ENCODE measurements at places on chromosomes 3 and 15. TPM values are rescaled to one million over a fixed set of nuclear protein-coding genes. Genes with fewer than 3 reads are reported as not detected.

The TGM4 gene
- not detected for total RNA-seq

The GOLGA6B gene
- not detected for total RNA-seq

The IL12A gene
- total RNA-seq, result 0.43 TPM

The C3orf80 gene
- total RNA-seq, result 8.0 TPM

The LTF gene
- total RNA-seq, result 0.14 TPM

The INKA1 gene
- 3.7 TPM for total RNA-seq

The SLC38A3 gene
- total RNA-seq, result not detected

The RTP3 gene
- total RNA-seq, result not detected

The GRIP2 gene
- 0.55 TPM for total RNA-seq

The GREM1 gene
- 307 TPM for total RNA-seq

The DUOXA2 gene
- not detected for total RNA-seq

The C3orf52 gene
- total RNA-seq, result 10.5 TPM

The CORO2B gene
- total RNA-seq, result 5.3 TPM

The ESYT3 gene
- 0.28 TPM for total RNA-seq

The ILDR1 gene
- not detected for total RNA-seq

The ADGRG7 gene
- total RNA-seq, result not detected

The PTX3 gene
- 679 TPM for total RNA-seq

The GABRG3 gene
- total RNA-seq, result not detected

The MAP6D1 gene
- total RNA-seq, result 0.57 TPM

The GOLGA8G gene
- total RNA-seq, result under 0.01 TPM

The HGD gene
- 0.71 TPM for total RNA-seq

The HDC gene
- total RNA-seq, result not detected

The GLDN gene
- total RNA-seq, result 75.1 TPM

The NANOGP8 gene
- total RNA-seq, result not detected

The DPH6 gene
- total RNA-seq, result 8.7 TPM

The HYAL1 gene
- total RNA-seq, result 1.6 TPM

The RYR3 gene
- total RNA-seq, result 0.09 TPM

The POTEB3 gene
- total RNA-seq, result not detected

The CNTN4 gene
- 2.9 TPM for total RNA-seq

The RARRES1 gene
- total RNA-seq, result 166 TPM

The TLE3 gene
- 25.9 TPM for total RNA-seq

The SNX22 gene
- 0.18 TPM for total RNA-seq

The PCSK6 gene
- total RNA-seq, result 11.6 TPM

The CPA3 gene
- total RNA-seq, result not detected

The C3orf22 gene
- not detected for total RNA-seq

The GOLGA8F gene
- total RNA-seq, result under 0.01 TPM

The DCUN1D1 gene
- total RNA-seq, result 37.8 TPM

The IQCH gene
- total RNA-seq, result 3.3 TPM

The DOCK3 gene
- 0.09 TPM for total RNA-seq

The SLC28A2 gene
- total RNA-seq, result not detected

The GOLGA6A gene
- total RNA-seq, result not detected

The TMEM108 gene
- total RNA-seq, result not detected

The TF gene
- 0.28 TPM for total RNA-seq

The GOLGA8S gene
- total RNA-seq, result under 0.01 TPM

The GABRA5 gene
- 0.14 TPM for total RNA-seq

The FBXW12 gene
- total RNA-seq, result not detected

The THAP10 gene
- 1.0 TPM for total RNA-seq

The ENTPD3 gene
- total RNA-seq, result 0.14 TPM

The LOXL1 gene
- 65.4 TPM for total RNA-seq

The MUC13 gene
- total RNA-seq, result 0.18 TPM

The RAD51 gene
- total RNA-seq, result 1.6 TPM

The KCNH8 gene
- not detected for total RNA-seq

The GABRR3 gene
- 0.09 TPM for total RNA-seq

The ARPIN gene
- total RNA-seq, result 9.8 TPM

The GASK1A gene
- 0.85 TPM for total RNA-seq

Data from smooth muscle cell of bladder (primary cell).